CD4-positive, alpha-beta T cell (primary cell): ENCODE measurements at places on chromosomes 5 and 9. TPM values are rescaled to one million over a fixed set of nuclear protein-coding genes. Genes with fewer than 3 reads are reported as not detected.

Gene SELENOP
- 0.36 TPM for total RNA-seq

Gene ANKRA2
- 45.0 TPM for total RNA-seq

Gene PCDHB15
- not detected for total RNA-seq

Gene IFNA2
- total RNA-seq: not detected

Gene SPEF2
- 3.2 TPM for total RNA-seq

Gene ITK
- total RNA-seq: 292 TPM

Gene GABRA1
- not detected for total RNA-seq

Gene NEUROG1
- total RNA-seq: not detected
